NCI-H2227 treated with DMSO at 0.1 percent for 48 hours (cell line): ENCODE measurements at places on chromosomes 13 and 19.

DNA sequence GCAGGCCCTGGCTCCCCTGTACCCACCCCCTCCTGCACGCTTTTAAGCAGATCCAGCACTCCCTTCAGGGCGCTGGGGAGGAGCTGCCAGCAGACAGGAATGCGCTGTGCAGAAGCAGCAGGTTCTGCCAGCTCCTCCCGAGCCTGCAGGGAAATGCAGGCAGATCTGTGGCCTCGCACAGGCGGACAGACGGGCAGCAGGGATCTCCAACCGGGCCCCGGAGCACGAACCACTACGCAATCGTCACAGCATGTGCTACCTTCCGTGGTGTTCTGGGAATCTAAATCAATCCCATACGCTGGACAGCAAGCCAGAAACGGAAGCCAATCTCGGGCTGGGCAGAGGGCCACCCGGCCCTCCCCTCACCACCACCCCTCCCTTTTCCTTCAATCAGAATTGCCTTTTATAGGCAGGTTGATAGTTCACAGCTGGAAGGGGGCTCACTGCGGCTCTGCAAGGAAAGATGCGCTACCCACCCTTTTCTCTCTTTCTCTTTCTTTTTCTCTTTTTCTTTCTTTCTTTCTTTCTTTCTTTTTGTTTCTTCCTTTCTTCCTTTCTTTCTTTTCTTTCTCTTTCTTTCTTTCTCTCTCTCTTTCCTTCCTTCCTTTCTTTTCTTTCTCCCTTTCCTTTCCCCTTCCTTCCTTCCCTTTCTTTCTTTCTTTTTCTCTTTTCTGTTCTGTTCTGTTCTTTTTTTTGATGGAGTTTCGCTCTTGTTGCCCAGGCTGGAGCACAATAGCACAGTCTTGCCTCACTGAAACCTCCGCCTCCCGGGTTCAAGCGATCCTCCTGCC lies 99.9 kb downstream of the GNG7 start:
- peak; percentile 46 for DNase-seq

- no peak for DNase-seq
These were observed 54.5 kb downstream of the CEBPG start for GRCh38 chr19:33427801-33428626.

DNA sequence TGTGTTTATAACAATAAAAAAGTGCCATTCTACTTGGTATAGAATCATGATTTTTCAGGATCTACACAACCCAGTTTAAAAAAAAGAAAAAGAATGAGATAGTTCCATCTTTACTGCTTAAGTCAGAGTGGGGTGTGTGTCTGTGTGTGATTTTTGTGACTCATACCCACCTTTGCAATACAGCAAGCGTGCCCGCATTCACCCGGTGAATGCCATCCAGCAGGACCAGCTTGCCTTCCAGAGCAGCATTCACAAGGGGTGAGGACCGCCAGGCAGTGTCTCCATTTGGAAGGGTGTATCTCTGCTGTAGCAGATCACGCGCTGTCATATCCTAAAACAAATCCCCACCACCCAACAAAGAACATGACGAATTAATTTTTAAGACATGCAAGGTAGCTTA lies 127.7 kb downstream of the VWA8 start:
- no peak for DNase-seq

DNA sequence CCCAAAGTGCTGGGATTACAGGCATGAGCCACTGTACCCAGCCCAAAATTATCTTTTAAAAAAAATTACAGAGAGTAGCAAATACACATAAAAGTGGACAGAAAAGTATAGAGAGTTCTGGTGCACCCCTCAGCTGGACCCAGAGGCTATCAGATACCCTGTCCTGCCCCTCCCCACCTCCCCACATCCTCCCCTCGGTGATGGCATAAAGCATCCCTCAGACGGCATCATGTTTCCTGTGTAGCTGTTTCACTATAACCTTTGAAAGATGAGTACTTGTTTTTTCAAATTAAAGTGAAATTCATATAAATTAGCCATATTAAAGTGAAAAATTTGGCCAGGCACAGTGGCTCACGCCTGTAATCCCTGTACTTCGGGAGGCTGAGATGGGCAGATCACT lies 20.1 kb downstream of the SLC27A1 start:
- no peak for DNase-seq
